ENCODE measurements at places on chromosomes 11 and 22. TPM values are rescaled to one million over a fixed set of nuclear protein-coding genes. Genes with fewer than 3 reads are reported as not detected.

The GAB4 gene
- 0.36 TPM for total RNA-seq

DNA sequence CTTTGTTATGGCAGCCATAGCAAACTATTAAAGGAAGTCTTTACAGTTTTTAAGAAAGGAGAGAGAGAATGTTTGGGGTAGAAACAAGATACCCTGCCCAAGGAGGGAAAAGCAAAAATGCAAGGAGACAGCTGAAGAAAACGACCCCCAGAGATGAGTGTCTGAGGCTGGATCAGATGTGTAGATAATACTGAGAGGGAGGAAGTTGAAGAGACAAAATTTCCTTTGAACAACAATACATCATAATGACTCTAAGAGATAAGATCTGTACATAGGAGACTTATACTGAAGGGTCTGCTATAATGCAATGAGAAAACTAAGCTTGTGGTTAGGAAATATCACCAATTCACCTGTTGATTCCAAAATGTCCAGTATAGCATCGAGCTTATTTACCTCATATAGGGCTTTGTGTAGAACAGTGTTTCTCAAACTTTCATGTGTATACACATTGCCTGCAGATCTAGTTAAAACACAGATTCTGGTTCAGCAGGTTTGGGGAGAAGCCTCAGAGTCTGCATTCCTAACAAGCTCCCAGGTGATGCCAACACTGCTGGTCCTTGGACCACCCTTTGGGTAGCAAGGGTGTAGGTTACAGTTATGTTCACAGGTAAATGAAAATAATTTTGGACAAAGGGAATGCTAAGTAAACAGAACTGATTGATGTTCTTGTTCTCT is 5.8 kb upstream of the CEP295 start:
- H3K4me3 ChIP-seq = no peak overlapping the region
- H3K36me3 ChIP-seq = no peaks in the 10 kb centered on the region
- H3K4me1 ChIP-seq = peaks cover 15% of the 10 kb centered on the region

The NUDT8 gene
- 6.8 TPM for total RNA-seq

The PDGFD gene
- 17.2 TPM for total RNA-seq

DNA sequence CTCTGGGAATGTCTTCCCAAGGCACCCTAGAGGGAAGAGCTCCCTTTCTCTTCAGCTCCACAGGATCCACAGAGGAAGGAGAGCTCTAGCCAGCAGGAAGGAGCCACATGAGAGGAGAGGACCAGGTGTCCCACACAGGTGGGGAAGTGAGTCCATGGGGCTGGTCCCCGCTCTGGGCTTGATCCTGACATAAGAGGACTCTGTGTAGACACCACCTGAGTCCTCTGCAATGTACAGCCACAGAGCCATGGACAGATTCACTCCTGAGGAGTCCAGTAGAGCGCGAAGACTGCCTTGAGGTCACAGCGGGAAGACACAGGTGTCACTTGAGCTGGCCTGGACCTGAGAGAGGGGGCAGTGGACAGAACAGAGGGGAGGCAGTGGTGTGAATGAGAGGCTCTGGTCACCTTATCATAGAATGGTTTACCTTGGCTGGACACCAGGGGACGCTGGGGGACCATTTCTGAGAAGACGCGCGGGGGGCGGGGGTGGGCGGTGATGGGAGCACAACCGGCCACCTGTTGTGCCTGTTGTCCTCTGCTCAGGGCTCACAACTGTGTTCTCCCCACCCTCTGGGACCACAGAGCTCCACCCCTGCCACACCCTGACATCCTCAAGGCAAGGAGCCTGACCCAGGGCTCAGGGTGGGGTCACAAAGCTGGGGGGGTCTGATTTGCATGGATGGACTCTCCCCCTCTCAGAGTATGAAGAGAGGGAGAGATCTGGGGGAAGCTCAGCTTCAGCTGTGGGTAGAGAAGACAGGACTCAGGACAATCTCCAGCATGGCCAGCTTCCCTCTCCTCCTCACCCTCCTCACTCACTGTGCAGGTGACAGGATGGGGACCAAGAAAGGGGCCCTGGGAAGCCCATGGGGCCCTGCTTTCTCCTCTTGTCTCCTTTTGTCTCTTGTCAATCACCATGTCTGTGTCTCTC is 128.2 kb downstream of the ZNF280B start:
- DNase-seq = peak; percentile 56
- peaks cover 1% of the 10 kb centered on the region for H3K27me3 ChIP-seq
- no peak overlapping the region for H3K4me3 ChIP-seq
- H3K27ac ChIP-seq = no peak overlapping the region

- H3K4me3 ChIP-seq = no peak overlapping the region
- no peak overlapping the region for H3K27ac ChIP-seq
Measured at GRCh38 chr11:116844722-116845121, 7.3 kb upstream of the APOA1 start.

The SPTBN2 gene
- 17.1 TPM for total RNA-seq

The CADM1 gene
- 65.5 TPM for total RNA-seq

The FGF3 gene
- total RNA-seq = not detected

GRCh38 chr11:130533113-130533798 is 84.8 kb downstream of the ADAMTS15 start:
- H3K27ac ChIP-seq = no peak overlapping the region
- DNase-seq = no peak
- H3K4me1 ChIP-seq = peaks cover 29% of the 10 kb centered on the region
- H3K27me3 ChIP-seq = no peaks in the 10 kb centered on the region
- H3K4me3 ChIP-seq = no peak overlapping the region
- H3K36me3 ChIP-seq = no peaks in the 10 kb centered on the region

The KRTAP5-9 gene
- 0.80 TPM for total RNA-seq

GRCh38 chr22:46082633-46083032 is 67.7 kb upstream of the PPARA start:
- H3K27ac ChIP-seq = no peak overlapping the region
- no peaks in the 10 kb centered on the region for H3K4me1 ChIP-seq
- DNase-seq = no peak

GRCh38 chr11:31022080-31022479 is 347.5 kb downstream of the DCDC1 start:
- no peaks in the 10 kb centered on the region for H3K36me3 ChIP-seq
- no peaks in the 10 kb centered on the region for H3K4me1 ChIP-seq
- DNase-seq = no peak
- no peak overlapping the region for H3K4me3 ChIP-seq

GRCh38 chr22:38523479-38523878 is 17.4 kb upstream of the DDX17 start:
- H3K4me1 ChIP-seq = no peaks in the 10 kb centered on the region
- no peaks in the 10 kb centered on the region for H3K36me3 ChIP-seq
- H3K4me3 ChIP-seq = no peak overlapping the region
- DNase-seq = no peak
- peaks cover 2% of the 10 kb centered on the region for H3K27me3 ChIP-seq

The OR5J2 gene
- not detected for total RNA-seq

GRCh38 chr22:20951932-20952380 is 15.1 kb upstream of the AIFM3 start:
- H3K27me3 ChIP-seq = peaks cover 3% of the 10 kb centered on the region
- no peak overlapping the region for H3K4me3 ChIP-seq

The NXPE2 gene
- total RNA-seq = 0.33 TPM

- peaks cover 5% of the 10 kb centered on the region for H3K27me3 ChIP-seq
- H3K4me3 ChIP-seq = no peak overlapping the region
- no peak for DNase-seq
- peaks cover 3% of the 10 kb centered on the region for H3K36me3 ChIP-seq
Measured at GRCh38 chr22:22683668-22684361, 39.4 kb downstream of the GGTLC2 start.

DNA sequence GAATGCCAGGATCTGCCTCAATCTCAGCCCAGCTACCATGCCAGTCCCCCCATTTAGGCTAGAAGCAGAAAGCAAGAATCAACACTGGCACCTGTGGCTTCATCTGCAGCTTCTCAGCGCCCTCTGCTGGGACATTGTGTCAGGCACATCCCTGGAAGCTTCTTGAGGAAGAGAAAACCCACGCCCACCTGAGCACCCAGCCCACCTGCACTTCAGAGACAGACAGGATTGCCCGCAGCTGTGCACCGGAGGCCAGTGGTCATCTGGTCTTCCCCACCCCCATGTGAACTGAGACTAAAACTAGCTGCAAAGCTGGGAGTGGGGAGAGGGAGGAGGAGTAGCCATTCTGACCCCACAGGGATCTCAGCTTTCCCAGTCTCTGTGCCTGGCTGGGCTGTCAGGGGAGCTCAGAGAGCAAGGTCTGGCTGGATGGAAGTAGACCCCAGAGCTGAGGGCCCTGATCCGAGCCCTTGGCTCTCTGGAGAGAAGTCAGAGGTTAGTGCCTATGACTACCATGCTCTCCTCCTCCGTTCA is 66.8 kb downstream of the FEZ1 start:
- H3K27ac ChIP-seq = no peak overlapping the region
- no peaks in the 10 kb centered on the region for H3K27me3 ChIP-seq

The CABP4 gene
- not detected for total RNA-seq

DNA sequence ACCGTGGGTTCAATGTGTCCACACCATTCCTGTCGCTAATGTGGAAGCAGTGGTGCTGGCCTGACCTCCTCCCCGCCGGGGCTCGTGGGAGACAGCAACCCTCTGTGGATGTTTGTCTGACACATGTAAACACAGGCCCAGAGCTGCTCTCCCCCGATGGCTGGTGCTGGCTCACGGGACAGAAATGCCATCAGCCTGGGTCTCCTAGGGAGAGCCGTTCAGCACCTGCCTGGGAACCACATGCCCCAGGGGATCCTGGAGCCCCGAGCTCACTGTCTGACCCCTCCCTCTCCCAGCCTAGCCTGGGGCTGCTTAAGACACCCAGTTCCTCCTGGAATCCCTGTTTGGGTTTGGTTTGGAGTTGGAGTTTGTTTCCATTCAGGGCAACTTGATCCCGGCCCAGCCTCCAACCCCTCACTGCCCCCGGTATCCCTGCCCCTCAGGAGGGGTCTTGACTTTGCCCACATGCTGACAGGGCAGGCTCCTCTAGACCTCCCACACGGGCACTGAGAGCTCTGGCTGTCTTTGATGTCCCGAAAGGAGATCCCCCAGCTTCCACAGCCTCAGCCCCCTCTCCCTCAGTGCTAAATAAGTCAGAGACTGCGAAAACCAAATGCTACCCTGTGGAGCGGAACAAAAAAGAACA is 50.9 kb upstream of the WNT11 start:
- H3K27ac ChIP-seq = no peak overlapping the region
- peaks cover 11% of the 10 kb centered on the region for H3K4me1 ChIP-seq
- no peak for DNase-seq
- peaks cover 10% of the 10 kb centered on the region for H3K27me3 ChIP-seq
- H3K4me3 ChIP-seq = no peak overlapping the region
- no peaks in the 10 kb centered on the region for H3K36me3 ChIP-seq

The EHF gene
- not detected for total RNA-seq

DNA sequence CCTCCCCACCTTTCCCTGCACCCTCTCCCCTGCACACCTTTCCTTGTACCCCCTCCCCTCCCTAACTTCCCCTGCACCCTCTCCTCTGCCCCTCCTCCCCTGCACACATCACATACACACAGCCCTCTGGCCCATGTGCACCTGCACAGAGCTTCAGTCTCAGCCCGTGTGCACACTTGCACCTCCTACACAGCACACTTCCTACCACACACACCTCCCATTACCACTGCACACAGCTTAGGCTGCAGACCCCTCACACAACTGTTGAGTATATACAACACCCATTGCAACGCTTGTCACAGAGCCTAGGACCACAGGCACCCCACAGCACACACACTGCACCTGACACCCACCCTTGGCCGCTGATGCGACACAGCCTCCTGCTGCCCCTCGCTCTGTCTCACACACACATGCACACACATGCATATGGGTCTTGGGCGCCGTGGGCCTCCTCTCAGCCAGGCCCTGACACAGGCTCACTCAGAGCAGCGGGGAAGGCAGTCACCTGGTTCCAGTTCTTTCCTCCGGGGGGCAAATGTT is 411 bp downstream of the SIGIRR start:
- peaks cover 14% of the 10 kb centered on the region for H3K4me1 ChIP-seq
- no peak overlapping the region for H3K4me3 ChIP-seq
- H3K36me3 ChIP-seq = no peaks in the 10 kb centered on the region
- DNase-seq = no peak

- no peak overlapping the region for H3K27ac ChIP-seq
- H3K27me3 ChIP-seq = no peaks in the 10 kb centered on the region
- peaks cover 43% of the 10 kb centered on the region for H3K36me3 ChIP-seq
- no peak overlapping the region for H3K4me3 ChIP-seq
Measured at GRCh38 chr11:125579811-125580210, 10.5 kb downstream of the EI24 start.

GRCh38 chr22:31079095-31079642 is 1.9 kb upstream of the SMTN start:
- H3K4me3 ChIP-seq = no peak overlapping the region
- H3K36me3 ChIP-seq = peaks cover 26% of the 10 kb centered on the region
- H3K4me1 ChIP-seq = peaks cover 44% of the 10 kb centered on the region
- H3K27me3 ChIP-seq = peaks cover 13% of the 10 kb centered on the region
- DNase-seq = no peak

- peaks cover 54% of the 10 kb centered on the region for H3K36me3 ChIP-seq
- H3K4me1 ChIP-seq = peaks cover 4% of the 10 kb centered on the region
- no peak overlapping the region for H3K4me3 ChIP-seq
- peaks cover 2% of the 10 kb centered on the region for H3K27me3 ChIP-seq
- no peak overlapping the region for H3K27ac ChIP-seq
Measured at GRCh38 chr22:29817724-29818123, 20.4 kb downstream of the ASCC2 start.

GRCh38 chr22:49783926-49784629 is 43.6 kb downstream of the BRD1 start:
- H3K36me3 ChIP-seq = peaks cover 26% of the 10 kb centered on the region
- H3K4me3 ChIP-seq = peak overlapping the region; percentile 13
- no peak for DNase-seq
- H3K27ac ChIP-seq = no peak overlapping the region
- H3K27me3 ChIP-seq = peaks cover 4% of the 10 kb centered on the region
- H3K4me1 ChIP-seq = peaks cover 7% of the 10 kb centered on the region

DNA sequence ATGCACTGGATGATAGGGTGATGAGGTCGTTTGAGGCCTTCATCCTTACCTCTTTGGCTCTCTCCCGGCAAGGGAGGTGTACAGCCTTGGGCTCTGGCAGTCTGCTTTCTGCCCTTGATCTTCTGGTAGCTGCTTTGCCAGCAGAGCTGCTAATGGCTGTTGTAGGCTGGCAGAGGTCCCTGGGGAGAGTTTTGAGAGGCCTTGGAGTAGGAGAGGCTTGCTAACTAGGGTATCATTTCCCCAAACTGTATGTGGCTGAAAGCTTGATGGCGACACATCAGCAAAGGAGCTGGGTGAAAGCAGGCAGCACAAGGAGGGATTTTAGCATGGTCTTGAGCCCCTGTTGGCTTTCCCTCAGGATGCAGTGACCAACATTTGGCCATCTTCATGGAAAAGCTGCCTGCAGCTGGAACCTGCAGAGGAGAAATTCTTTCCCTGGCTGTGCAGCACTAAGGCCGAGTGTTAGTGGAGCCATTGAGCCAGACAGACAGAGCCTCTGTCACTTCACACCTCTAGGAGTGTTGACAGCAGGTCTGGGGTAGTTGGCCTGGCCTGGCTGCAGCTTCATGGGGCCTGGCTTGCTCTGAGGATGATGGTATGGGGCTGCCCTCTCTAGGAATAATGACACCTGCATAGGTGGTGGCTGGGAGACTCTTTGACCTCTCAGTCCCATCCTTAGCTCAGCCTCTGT is 3.5 kb upstream of the AMPD3 start:
- DNase-seq = no peak
- H3K4me3 ChIP-seq = peak overlapping the region; percentile 83
- peaks cover 36% of the 10 kb centered on the region for H3K4me1 ChIP-seq
- peaks cover 12% of the 10 kb centered on the region for H3K27me3 ChIP-seq

The YPEL1 gene
- 11.5 TPM for total RNA-seq

The SLC15A3 gene
- total RNA-seq = 0.62 TPM

The SCGB1C1 gene
- not detected for total RNA-seq

The VPREB1 gene
- not detected for total RNA-seq

The KCNJ1 gene
- not detected for total RNA-seq

The TIMP3 gene
- total RNA-seq = 73.5 TPM

- H3K4me1 ChIP-seq = peaks cover 66% of the 10 kb centered on the region
- peak overlapping the region; percentile 22 for H3K4me3 ChIP-seq
- no peaks in the 10 kb centered on the region for H3K27me3 ChIP-seq
- no peak for DNase-seq
- H3K36me3 ChIP-seq = peaks cover 39% of the 10 kb centered on the region
Measured at GRCh38 chr11:68524681-68525080, 64.1 kb downstream of the PPP6R3 start.
